GM10248 (cell line): ENCODE measurements at places on chromosomes 12 and 14.

GRCh38 chr14:94373708-94374107 lies 14.7 kb downstream of the SERPINA1 start:
- DNase-seq = no peak

DNA sequence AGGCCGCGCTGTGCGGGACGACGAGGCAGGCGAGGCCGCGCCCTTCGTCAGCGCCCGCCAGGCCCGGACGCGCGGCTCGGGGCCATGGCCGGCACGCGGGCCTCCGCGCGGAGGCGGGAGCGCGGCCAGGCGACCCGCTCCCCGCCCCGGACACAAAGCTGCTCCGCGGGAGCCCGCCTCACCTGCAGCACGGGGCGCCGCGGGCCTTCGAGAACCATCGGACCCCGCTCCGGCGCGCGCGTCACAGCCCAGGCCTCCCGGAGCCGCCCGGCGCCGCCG lies 342 bp downstream of the DICER1 start:
- DNase-seq = no peak

- no peak for DNase-seq
Observed at GRCh38 chr12:125186471-125187147, 121.4 kb downstream of the AACS start.

DNA sequence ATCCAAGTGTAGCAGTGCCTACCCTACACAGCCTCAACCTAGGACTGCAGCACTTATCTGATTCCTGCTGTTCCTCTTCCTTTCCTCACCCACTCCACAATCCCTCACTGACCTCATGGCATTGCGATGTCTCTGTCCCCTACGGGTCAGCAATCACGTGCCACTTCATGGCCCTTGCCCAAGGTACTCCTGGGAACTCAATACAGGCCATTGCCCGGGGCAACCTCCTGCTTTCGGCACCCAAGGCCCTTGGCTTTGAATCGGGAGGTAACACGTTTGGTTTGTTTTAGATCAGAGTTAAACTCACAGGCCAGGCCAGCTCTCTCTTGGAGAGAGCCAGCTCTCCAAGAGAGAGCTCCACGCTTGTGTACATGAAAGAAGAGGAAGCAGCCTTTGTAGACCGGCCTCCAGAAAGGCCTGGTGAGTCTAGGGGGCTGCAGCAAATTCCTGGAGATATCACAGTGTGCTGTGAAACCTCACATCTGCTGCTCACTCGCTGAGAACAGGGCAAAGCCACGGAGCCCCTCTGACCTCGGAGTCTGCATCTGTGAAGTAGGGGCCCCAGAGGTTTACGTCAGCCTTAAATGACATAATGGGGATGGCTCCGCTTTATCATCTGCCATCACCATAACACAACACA lies 12.2 kb downstream of the CLMN start:
- no peak for DNase-seq

GRCh38 chr14:71698027-71698426 lies 234.2 kb upstream of the RGS6 start:
- DNase-seq = no peak

- DNase-seq = no peak
Observed at GRCh38 chr12:95185854-95186253, 31.4 kb downstream of the FGD6 start.

- no peak for DNase-seq
Observed at GRCh38 chr12:124403273-124403672, 108.4 kb downstream of the RFLNA start.

DNA sequence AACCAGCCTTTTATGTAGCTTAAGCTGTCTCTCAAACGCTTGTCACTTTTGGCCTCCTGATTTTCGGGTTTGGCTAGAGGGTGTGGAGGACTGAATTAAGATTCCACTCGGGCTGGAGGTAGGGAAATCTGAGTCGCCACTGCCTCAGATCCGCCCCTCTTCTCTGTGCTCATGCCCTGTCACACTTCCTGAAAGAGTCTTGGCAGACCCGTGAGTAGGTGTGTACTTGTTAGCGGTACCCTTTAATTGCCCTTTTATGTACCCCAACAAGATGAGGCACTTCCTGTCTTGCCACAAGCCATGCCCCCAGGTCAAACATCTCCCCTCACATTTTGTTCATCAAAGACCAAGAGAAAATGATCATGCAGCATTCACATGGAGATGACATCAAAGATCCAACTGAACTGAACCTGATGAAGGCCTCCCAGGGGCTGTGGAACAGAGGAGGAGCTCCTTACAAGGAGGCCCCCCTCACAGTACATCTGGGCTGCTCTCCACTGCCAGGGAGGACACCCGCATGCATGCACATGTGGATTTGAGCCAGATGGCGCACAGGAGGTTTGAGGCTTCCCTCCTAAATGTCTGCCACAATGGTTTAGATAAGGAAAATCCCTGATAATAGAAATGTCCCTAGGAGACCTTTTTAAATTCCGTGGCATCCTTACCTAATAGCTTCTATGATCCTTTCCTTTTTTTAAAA lies 86.5 kb upstream of the CDKN3 start:
- DNase-seq = no peak

GRCh38 chr12:132485619-132486018 lies 4.3 kb upstream of the FBRSL1 start:
- no peak for DNase-seq

DNA sequence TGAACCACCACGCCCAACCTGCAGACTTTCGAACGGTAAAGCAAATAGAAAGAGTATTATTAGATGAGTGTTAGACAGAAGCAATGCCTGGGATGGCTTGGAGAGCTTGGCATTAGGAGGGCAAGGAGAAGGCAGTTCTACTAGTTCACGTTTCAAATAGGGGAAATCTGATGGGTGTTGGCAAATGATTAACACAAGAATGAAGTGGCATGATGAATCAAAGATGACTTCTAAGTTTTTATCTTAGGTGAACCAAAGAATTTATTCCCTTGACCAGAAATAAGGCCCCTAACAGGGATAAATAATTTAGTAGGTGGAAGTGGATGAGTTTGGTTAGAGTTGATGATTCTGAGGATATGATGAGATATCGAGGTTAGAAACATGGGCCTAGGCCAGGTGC lies 38.5 kb downstream of the DRAM1 start:
- no peak for DNase-seq

DNA sequence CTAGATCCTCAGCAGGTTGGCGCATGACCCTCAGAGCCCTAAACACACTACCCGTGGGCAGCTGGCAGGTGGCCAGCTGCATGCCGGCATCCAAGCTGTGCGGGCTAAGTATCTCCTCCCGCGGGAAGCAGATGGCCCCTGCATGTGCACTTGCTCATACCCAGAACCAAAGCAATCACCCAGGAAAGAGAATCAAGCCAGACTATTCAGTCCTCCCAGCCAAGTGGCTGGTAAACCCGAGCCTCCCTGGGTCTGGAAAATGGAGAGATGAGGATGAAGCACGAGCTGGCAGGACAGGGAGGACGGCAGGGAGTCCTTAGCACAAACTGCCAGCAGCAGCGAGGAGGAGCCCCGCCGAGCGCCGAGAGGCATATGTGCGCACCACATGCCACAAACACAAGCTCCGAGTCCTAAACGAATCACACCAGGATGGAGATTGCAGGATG lies 139.7 kb downstream of the RIMBP2 start:
- no peak for DNase-seq

- no peak for DNase-seq
Observed at GRCh38 chr12:100476013-100476751, 2.5 kb downstream of the NR1H4 start.

DNA sequence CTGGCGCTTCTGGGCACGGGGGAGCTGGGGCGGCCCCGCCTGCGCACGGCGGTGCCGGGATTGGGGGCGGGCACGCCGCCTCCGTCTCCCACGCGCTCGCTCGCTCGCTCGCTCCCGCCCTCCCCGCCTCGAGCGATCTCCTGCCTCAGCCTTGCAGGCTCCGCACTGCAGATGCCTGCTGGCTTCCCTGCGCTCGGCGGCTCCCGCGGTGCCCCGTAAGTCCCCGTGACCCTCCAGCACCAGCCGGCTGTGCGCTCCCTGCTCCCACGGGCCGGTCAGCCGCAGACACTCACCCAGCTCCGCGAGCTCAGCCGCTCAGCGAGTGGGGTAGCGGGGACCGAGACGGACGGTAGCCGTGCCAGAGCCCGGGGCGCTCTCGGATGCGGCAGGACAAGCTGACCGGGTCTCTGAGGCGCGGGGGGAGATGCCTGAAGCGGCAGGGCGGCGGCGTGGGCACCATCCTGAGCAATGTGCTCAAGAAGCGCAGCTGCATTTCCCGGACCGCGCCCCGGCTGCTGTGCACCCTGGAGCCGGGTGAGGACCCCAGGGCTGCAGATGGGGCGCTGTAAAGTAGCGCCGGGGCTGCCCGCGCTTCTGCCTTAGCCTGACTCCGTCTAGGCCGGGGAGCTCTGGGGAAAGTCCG lies at the start of gene TBC1D30:
Gene TBC1D30, plus strand, starts transcription at position 148 of the 643 bp plus-strand sequence. Its CDS starts 233 bp downstream, at position 381.
- peak; percentile 45 for DNase-seq

GRCh38 chr14:68606644-68607043 lies 186.2 kb downstream of the ZFP36L1 start:
- no peak for DNase-seq
